ENCODE measurements at places on chromosomes 12 and 14. TPM values are rescaled to one million over a fixed set of nuclear protein-coding genes. Genes with fewer than 3 reads are reported as not detected.

Gene KRT6C
- total RNA-seq = not detected

Gene CLEC7A
- total RNA-seq = not detected

Gene EMP1
- total RNA-seq = 273 TPM

Gene ERO1A
- total RNA-seq = 32.2 TPM

Gene ZNF891
- 2.0 TPM for total RNA-seq

Gene ALG10
- total RNA-seq = 11.8 TPM

Gene CLEC2A
- total RNA-seq = not detected

Gene KRT73
- 0.77 TPM for total RNA-seq

Gene SMIM41
- not detected for total RNA-seq

DNA sequence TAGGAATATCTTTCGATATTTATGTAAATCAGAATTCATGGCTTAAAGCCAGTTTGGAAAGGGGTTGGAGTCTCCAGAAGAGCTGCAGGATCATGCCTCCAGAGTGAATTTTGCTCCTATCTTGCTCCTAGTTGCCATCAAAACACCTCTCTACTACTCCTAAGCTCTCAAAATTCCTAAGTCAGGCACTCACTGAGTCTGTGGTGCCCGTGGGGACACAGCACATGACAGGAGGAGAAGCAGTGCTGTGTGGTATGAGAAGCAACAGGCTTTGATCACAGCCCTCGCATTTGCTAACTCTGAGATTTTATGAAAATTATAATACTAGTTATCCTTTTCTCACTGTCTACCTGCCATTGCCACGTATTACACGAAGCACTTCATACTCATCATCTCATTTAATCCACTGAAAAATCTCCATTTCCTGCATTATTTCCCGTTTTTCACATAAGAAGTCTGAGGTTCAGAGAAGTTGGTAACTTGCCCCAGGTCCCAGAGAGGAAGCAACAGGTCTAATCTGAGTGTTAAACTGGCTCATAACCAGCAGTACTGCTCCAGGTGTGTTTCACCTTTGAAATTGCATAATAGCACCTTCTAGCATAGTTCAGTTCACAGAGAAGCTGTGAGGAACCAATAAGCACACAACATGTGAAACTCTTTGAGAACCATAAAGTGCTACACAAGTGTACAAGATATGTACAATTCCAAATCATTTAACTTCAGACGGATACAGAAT, 33.1 kb upstream of the SLC35F4 start:
- no peak overlapping the region for H3K27ac ChIP-seq
- no peak overlapping the region for H3K4me3 ChIP-seq
- DNase-seq = no peak
- H3K36me3 ChIP-seq = no peaks in the 10 kb centered on the region
- no peaks in the 10 kb centered on the region for H3K4me1 ChIP-seq

GRCh38 chr12:32390572-32391219, 8.7 kb upstream of the FGD4 start:
- H3K4me1 ChIP-seq = no peaks in the 10 kb centered on the region
- no peak overlapping the region for H3K4me3 ChIP-seq
- no peak overlapping the region for H3K27ac ChIP-seq
- H3K36me3 ChIP-seq = no peaks in the 10 kb centered on the region
- DNase-seq = no peak

DNA sequence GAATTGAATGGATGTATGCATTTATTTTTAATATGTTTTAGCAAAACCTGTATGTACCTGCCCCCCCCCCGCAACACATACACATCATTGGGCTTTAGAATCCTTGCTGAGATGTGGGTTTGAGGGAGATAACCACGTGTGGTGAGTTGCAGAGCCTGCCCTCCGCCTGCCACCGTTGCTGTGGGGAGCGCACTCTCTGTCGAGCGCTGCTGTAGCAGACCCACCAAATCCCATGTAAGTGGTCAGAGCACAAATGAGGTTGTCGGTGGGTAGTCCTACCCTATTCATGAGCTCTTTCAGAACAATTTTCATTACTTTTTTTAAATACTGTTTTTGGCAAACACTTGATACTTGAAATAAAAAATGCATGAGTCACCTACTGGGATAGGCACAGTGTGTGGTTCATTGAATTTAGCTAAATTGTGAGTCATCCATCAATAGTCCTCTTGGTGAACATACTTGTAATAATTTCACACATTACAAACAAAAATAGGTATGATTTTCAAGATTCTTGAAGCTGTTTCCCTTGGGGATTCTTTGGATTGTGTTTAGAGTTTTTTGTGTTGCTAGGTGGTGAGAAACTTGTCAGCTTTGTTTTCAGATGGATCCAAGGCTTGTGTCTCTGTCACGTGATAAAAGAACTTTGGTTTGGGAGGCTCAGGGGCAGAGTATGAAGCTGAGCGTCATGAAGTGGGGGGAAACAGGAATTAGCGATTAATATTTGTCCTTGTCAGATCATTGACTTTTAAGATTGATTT, 107.6 kb downstream of the PTCSC3 start:
- no peaks in the 10 kb centered on the region for H3K36me3 ChIP-seq
- H3K27ac ChIP-seq = no peak overlapping the region
- no peak for DNase-seq
- H3K27me3 ChIP-seq = peaks cover 4% of the 10 kb centered on the region
- H3K4me1 ChIP-seq = no peaks in the 10 kb centered on the region

DNA sequence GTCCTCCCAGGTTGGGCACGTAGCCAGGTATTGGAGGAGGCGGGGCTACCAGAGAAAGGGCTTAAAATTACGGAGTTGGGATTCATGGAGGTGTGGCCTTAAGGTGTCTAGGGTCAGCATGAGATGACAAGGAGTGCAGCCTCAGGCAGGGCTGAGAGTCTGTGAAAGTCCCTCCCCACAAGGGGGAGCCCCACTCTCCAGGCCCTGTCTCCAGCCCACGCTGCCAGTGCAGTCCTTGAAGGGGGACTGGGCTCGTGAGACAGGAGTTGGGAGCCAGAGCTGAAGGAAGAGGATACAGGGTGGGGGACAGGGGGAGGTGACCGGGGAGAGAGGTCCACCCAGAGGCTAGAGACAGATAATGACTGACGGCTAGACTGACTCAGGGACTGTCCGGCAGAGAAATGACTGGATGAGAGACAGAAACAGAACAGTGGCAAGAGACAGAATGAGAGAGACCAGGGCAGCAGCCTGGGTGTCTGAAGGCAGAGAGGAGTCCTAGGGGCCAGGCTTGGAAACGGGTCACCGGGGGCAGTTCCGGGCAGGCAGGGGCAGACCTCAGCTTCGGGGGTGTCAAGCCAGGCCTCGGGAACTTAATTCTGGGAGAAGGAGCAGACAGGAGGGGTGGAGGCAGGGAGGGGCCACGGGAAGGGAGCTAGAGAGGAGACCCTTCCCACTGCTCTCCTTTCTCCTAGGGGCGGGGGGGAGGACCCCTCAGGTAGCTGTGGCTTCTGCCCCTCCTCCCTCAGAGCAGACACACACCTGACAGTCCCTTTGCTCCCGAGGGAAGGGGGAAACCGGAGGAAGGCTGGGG, 970 bp downstream of the CDH24 start:
- peaks cover 6% of the 10 kb centered on the region for H3K27me3 ChIP-seq
- H3K36me3 ChIP-seq = peaks cover 13% of the 10 kb centered on the region
- peak overlapping the region; percentile 55 for H3K27ac ChIP-seq
- peaks cover 15% of the 10 kb centered on the region for H3K4me1 ChIP-seq
- DNase-seq = peak; percentile 85

- H3K27me3 ChIP-seq = no peaks in the 10 kb centered on the region
- no peak overlapping the region for H3K4me3 ChIP-seq
- no peak overlapping the region for H3K27ac ChIP-seq
- no peaks in the 10 kb centered on the region for H3K4me1 ChIP-seq
These were observed 20.4 kb downstream of the ADAM20 start for GRCh38 chr14:70514168-70515069.

- H3K4me3 ChIP-seq = no peak overlapping the region
- peaks cover 3% of the 10 kb centered on the region for H3K27me3 ChIP-seq
- peaks cover 38% of the 10 kb centered on the region for H3K4me1 ChIP-seq
- DNase-seq = no peak
- H3K36me3 ChIP-seq = peaks cover 41% of the 10 kb centered on the region
These were observed 48.0 kb downstream of the ZFYVE1 start for GRCh38 chr14:72978856-72979255.

- H3K36me3 ChIP-seq = no peaks in the 10 kb centered on the region
- no peak overlapping the region for H3K4me3 ChIP-seq
- H3K27me3 ChIP-seq = no peaks in the 10 kb centered on the region
- no peak overlapping the region for H3K27ac ChIP-seq
- peaks cover 2% of the 10 kb centered on the region for H3K4me1 ChIP-seq
These were observed 18.7 kb upstream of the KICS2 start for GRCh38 chr12:64240781-64241180.

GRCh38 chr14:21725250-21725649, 51.6 kb upstream of the OR4E1 start:
- no peak for DNase-seq
- H3K4me3 ChIP-seq = no peak overlapping the region
- no peak overlapping the region for H3K27ac ChIP-seq
- H3K4me1 ChIP-seq = no peaks in the 10 kb centered on the region

GRCh38 chr12:11553871-11554533, 95.5 kb upstream of the ETV6 start:
- H3K36me3 ChIP-seq = no peaks in the 10 kb centered on the region
- H3K4me3 ChIP-seq = no peak overlapping the region
- H3K27ac ChIP-seq = no peak overlapping the region

GRCh38 chr14:20998674-20999366, at the start of gene SLC39A2:
SLC39A2 (plus strand) TSS chr14:20999293; CDS start chr14:20999447, 154 bp downstream.
- peaks cover 14% of the 10 kb centered on the region for H3K4me1 ChIP-seq
- no peak within 1 kb of the TSS for H3K27ac ChIP-seq
- no peaks in the 10 kb centered on the region for H3K27me3 ChIP-seq
- peaks cover 14% of the 10 kb centered on the region for H3K36me3 ChIP-seq
- DNase-seq = no peak

DNA sequence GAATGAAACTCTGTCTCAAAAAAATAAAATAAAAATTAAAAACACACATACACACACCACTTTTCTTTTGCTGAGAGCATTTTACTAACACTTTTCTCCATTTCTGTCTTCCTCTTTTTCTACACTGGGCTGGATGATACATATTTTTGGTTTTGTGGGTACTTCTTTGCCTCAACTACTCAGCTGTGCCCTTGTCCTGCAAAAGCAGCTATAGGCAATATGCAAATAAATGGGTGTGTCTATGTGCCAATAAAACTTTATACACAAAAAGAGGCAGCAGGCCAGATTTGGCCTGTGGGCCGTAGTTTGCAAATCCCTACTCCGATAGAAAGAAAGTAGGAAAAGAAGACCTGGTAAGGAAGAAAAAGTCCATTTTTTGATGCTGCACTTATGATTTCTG, 6.5 kb downstream of the CLMN start:
- peaks cover 5% of the 10 kb centered on the region for H3K4me1 ChIP-seq
- H3K36me3 ChIP-seq = no peaks in the 10 kb centered on the region
- DNase-seq = no peak
- peaks cover 4% of the 10 kb centered on the region for H3K27me3 ChIP-seq

DNA sequence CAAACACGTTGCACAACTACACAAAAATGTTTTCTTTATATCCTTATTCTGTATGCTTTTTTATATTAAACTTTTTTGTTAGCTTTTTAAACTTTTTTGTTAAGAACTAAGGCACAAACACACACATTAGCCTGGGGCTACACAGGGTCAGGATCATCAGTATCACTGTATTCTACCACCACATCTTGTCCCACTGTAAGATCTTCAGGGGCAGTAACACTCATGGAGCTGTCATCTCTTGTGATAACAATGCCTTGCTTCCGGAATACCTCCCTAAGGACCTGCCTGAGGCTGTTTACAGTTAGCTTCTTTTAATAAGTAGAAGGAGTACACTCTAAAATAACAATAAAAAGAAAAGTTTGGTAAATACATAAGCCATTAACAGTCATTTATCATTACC, 42.2 kb downstream of the PLEKHA5 start:
- H3K27ac ChIP-seq = no peak overlapping the region
- H3K4me3 ChIP-seq = no peak overlapping the region
- H3K27me3 ChIP-seq = no peaks in the 10 kb centered on the region
- no peaks in the 10 kb centered on the region for H3K36me3 ChIP-seq
- no peaks in the 10 kb centered on the region for H3K4me1 ChIP-seq
- no peak for DNase-seq

DNA sequence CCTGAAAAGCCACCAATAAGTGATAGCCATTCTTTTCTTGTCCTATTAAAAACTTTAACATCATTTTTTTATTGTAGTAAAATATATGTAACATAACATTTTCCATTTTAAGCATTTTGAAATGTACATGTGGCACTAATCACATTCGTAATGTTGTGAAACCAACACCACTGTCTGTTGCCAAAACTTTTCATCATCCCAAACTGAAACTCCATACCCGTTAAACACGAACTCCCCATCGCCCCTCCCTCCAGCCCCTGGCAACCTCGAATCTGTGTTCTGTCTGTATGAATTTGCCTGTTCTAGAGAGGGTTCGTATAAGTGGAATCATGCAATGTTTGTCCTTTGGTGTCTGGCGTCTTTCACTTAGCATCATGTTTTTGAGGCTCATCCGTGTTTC, 75.9 kb downstream of the CCDC92 start:
- no peak for DNase-seq
- H3K4me3 ChIP-seq = no peak overlapping the region
- no peak overlapping the region for H3K27ac ChIP-seq
- H3K36me3 ChIP-seq = no peaks in the 10 kb centered on the region
- H3K4me1 ChIP-seq = peaks cover 13% of the 10 kb centered on the region

DNA sequence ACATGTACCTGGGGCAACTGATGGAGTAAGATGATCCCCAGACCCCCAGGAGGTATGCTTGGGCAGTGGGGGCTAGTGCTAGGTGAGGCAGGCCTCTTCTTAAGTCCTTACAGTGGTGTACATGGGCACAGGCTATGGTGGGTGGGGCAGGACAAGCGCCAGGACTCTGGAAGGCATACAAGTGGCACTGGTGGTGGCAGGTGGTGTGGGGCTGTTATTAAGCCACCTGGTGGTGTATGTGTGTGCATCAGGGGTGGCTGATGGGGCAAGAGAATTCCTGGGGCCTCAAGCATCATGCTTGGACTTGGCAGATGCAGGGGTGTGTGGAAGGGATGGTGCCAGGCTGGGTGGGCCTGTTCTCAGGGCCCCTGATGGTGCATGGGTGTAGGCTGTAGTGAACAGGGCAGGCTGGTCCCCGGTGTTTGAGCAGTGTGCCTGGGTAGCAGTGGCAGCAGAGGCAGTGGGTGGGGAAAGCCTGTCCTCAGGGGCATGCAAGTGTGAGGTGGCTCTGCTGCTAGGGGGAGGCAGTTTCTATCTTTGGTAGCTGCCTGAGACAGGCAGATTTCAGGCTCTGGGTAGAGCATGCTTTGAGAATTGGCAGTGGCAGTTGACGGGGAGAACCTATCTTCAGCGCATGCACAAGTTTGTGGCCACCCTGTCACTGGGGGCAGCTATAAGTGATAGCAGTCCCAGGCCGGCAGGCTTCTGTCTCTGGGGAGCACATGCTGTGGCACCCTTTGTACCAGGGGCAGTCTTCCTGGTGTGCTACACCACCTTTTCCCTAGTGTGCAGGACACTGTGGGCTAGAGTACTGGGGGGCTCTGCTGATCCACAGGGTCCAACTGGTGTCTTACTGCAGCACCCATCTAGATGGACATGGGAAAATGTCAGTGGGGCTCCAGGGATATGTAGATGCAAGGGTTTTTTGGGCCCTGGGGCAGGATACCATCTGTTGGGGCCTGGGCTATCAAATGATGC, 52.6 kb upstream of the ABCD2 start:
- no peaks in the 10 kb centered on the region for H3K36me3 ChIP-seq
- peaks cover 1% of the 10 kb centered on the region for H3K27me3 ChIP-seq
- H3K27ac ChIP-seq = no peak overlapping the region
- DNase-seq = no peak
- no peaks in the 10 kb centered on the region for H3K4me1 ChIP-seq
- no peak overlapping the region for H3K4me3 ChIP-seq

- DNase-seq = no peak
- H3K4me1 ChIP-seq = no peaks in the 10 kb centered on the region
- H3K27me3 ChIP-seq = peaks cover 3% of the 10 kb centered on the region
- no peak overlapping the region for H3K27ac ChIP-seq
These were observed 59.8 kb upstream of the KRR1 start for GRCh38 chr12:75571204-75571603.

GRCh38 chr14:82080370-82080769, 546.7 kb upstream of the SEL1L start:
- H3K4me1 ChIP-seq = no peaks in the 10 kb centered on the region
- H3K4me3 ChIP-seq = no peak overlapping the region
- H3K36me3 ChIP-seq = peaks cover 4% of the 10 kb centered on the region
- no peak for DNase-seq
